ENCODE measurements at places on chromosomes 12 and 14. TPM values are rescaled to one million over a fixed set of nuclear protein-coding genes. Genes with fewer than 3 reads are reported as not detected.

The SLC6A15 gene
- 3.8 TPM for total RNA-seq

The SERPINA9 gene
- not detected for total RNA-seq

The KRT82 gene
- total RNA-seq: not detected

The AQP2 gene
- not detected for total RNA-seq

The PTCSC3 gene
- not detected for total RNA-seq

The GPR162 gene
- 0.11 TPM for total RNA-seq

The WNT1 gene
- 0.11 TPM for total RNA-seq

The TSPAN9 gene
- total RNA-seq: 8.6 TPM

The USP30 gene
- total RNA-seq: 6.7 TPM

The EVL gene
- 38.5 TPM for total RNA-seq

The CPNE6 gene
- not detected for total RNA-seq

The TPCN1 gene
- 29.4 TPM for total RNA-seq

The GYS2 gene
- total RNA-seq: not detected

The TSHR gene
- total RNA-seq: 0.22 TPM

The BICDL1 gene
- 6.5 TPM for total RNA-seq

The AMDHD1 gene
- total RNA-seq: 0.76 TPM

The C12orf50 gene
- not detected for total RNA-seq

The LRP1-AS gene
- not detected for total RNA-seq

The LRRC43 gene
- total RNA-seq: 1.2 TPM

The RHEBL1 gene
- total RNA-seq: not detected

The TSPAN11 gene
- total RNA-seq: under 0.01 TPM

The TNFAIP2 gene
- 12.3 TPM for total RNA-seq

The MIPOL1 gene
- total RNA-seq: 11.8 TPM

The OTX2 gene
- total RNA-seq: not detected

The SDR9C7 gene
- not detected for total RNA-seq

The PAPLN gene
- total RNA-seq: 4.4 TPM

The KLRF1 gene
- total RNA-seq: not detected

The DHRS7 gene
- 49.2 TPM for total RNA-seq

The DPF3 gene
- total RNA-seq: 0.11 TPM

The CIROP gene
- not detected for total RNA-seq

The DYNC1H1 gene
- 446 TPM for total RNA-seq

The KRT78 gene
- total RNA-seq: not detected

The PTPN6 gene
- total RNA-seq: 21.2 TPM

The FAM222A gene
- 0.39 TPM for total RNA-seq

The KRT3 gene
- total RNA-seq: not detected

The CLEC2A gene
- total RNA-seq: 0.22 TPM
